AML-193 (cell line): ENCODE measurements at places on chromosomes 12 and 14.

DNA sequence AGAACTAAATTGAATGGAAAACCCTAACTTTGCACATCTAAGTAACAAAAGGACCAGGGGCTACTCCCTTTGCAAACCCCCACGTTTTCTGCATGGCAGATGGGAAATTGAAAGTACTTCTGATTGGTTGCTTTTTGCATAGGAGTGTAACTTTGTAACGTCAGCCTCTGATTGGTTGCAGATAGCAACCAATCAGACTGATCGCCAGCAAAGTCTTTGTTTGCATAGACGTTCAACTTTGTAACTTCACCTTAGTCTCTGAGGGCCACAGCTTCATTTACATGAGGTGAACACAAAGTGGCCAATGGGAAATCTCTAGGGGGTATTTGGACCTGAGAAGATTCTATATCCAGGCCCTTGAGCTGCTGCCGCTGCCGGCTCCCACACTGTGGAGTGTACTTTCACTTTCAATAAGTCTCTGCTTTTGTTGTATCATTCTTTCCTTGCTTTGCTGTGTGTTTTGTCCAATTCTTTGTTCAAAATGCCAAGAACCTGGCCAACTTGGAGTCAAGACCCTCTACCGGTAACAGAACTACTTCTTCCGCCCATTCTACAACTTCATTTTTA, 102.5 kb upstream of the PRICKLE1 start:
- no peak for DNase-seq

DNA sequence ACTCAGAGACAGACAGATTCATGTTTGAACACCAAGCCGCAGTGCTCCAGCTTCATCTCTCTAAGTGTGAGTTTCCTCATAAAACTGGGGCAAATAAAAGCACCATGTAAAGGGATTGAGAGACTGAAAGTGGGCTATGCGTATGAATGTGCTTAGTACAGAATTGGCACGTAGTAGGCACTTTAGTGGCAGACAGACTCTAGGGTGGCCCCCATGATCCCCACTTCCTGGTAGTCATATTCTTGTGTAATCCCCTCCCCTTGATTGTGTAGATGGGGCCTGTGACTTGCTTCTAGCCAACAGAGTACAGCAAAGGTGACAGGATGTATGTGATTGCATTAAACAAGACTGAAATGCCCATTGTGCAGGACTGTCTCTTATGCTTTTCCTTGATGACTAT, 43.0 kb downstream of the DAO start:
- no peak for DNase-seq

DNA sequence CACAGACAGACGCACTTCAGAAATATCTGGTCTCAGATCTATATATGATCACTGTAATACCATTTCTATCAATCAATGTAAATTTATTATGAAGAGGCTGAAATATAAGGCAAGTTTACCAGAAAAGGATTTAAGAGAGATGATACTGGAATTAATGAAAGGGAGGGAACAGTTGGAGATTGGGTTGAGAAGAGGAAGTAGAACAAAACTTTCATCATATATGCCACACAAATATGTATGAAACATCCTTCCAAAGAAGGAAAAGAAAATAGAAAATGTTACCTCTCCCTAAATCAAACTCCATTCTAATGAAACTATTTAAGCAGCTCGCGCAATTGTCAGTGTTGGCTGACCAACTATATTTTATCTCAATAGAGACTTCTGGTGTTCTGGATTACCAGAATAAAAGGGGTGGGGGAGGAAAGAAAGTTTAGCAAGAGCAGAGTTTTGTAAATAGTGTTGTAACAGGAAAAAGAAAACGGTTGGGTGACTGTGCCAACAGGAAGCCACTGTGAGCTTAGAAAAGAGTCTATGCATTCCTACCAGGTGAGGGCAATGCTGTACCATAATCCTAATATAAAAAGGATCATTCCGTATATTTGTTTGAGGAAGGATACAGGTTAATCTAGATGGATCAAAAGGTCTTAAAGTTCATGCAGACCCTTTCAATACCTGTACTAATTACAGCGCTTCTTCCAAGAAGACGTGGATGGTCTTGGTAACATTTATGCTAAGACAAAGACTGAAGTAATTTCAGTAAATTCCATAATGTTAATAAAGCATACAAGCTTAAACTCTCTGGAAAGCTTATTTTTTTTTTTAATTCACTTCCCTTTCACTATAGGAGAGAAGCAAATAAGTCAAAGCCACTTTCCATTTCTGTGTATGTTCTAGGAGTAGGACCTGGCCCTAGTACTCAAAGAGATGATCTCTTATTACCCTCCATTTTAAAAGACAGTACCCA, 14.5 kb upstream of the LLPH start:
- peak; percentile 93 for DNase-seq

GRCh38 chr12:56914724-56915123, 19.5 kb downstream of the SDR9C7 start:
- no peak for DNase-seq

DNA sequence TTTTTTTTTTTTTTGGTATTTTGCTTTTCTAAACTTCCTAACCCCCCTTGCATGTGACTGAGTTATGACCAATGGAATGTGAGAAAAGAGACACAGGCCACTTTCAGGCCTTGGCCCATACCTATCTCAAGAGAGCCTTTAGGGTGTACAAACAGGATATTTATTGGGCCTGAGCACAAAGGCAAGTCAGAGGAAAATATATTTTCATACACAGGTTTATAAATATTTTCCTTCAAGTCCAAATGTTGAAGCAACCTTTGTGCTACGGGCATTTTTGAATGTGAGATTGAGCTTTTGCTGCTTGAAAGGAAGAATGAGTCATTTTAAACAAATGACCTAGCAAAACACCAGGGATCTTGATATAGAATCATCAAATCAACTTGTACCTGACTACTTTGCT, 228.6 kb upstream of the E2F7 start:
- no peak for DNase-seq

- no peak for DNase-seq
These were observed 352.7 kb downstream of the SYT1 start for GRCh38 chr12:79217306-79217705.

- no peak for DNase-seq
These were observed 7.3 kb downstream of the ULK1 start for GRCh38 chr12:131901431-131902331.

- no peak for DNase-seq
These were observed 2.8 kb upstream of the SIX1 start for GRCh38 chr14:60651796-60652673.

DNA sequence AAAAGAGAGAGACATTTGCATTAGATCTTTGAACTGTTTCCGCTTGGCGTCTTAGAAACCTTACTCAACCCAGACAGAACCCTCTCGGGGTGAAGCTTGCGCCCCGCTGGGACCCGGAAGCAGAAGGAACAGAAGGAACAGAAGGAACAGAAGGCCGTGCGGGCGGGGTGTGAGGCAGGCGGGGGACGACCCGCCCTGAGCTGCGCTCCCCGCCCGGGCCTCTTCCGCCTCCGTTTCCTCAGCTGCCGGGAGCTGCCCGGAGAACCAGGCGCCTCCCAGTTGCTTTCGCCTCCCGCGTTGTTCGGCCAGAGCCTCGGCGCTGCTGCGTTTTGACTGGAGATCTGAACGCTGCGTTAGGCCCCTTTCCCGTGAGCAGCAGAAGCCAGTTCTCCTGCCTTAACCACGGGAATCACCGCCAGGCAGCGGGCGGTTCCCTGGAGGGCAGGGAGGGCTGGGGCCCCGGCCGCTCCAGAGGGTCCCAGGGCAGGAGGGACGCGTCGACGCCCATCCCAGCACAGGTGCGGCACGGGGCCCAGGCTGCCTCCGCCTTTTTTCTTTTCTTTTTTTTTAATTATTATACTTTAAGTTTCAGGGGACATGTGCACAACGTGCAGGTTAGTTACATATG, 19.3 kb upstream of the MMP17 start:
- DNase-seq = no peak

DNA sequence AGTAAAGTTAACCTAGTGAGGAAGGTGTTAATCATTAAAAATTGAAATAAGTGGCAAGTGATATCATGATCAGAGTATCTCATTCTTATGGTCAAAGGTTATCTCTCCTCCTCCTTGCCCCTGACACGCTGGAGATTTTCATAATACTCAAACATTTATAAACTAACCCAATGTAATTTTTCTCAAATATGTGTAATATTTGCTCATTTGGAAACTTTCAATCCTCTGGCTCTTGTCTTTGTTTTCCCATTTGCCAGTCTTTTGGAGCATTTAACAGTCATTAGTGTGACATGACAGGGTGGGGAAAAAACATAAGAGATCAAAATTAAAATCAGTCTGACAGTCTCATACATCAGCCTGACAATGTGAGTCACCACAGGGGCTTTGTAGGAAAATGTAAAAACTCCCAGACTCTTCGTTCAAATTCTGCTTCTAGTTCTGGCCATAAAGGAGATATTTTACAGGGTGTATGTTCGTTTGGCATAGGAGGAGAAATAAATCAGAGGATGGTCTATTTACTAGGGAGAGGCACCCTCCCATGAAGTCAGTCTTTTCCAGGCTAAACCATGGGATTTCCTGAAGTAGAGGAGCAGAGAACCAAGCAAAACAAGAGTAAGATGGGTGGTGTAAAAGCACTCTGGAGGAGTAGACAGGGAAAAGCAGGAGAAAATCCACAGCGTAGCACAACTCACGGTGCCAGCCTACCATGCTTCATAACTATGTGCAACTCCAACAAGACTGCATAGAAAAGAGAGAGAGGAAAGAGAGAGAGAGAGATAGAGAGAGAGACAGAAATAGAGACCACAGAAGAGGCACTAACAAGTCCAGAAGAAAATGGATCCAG, 369.2 kb upstream of the PDE3A start:
- no peak for DNase-seq

GRCh38 chr14:102786768-102787167, 9.5 kb downstream of the TRAF3 start:
- no peak for DNase-seq

GRCh38 chr12:118635276-118635675, 258.9 kb downstream of the SUDS3 start:
- DNase-seq = no peak

GRCh38 chr12:106492857-106493256, 89.9 kb upstream of the RFX4 start:
- no peak for DNase-seq

- no peak for DNase-seq
These were observed 49.1 kb downstream of the CCER1 start for GRCh38 chr12:90905691-90906370.

GRCh38 chr14:96658611-96659010, 138.6 kb upstream of the VRK1 start:
- no peak for DNase-seq

GRCh38 chr14:70654632-70655031, 12.9 kb downstream of the TTC9 start:
- DNase-seq = no peak

DNA sequence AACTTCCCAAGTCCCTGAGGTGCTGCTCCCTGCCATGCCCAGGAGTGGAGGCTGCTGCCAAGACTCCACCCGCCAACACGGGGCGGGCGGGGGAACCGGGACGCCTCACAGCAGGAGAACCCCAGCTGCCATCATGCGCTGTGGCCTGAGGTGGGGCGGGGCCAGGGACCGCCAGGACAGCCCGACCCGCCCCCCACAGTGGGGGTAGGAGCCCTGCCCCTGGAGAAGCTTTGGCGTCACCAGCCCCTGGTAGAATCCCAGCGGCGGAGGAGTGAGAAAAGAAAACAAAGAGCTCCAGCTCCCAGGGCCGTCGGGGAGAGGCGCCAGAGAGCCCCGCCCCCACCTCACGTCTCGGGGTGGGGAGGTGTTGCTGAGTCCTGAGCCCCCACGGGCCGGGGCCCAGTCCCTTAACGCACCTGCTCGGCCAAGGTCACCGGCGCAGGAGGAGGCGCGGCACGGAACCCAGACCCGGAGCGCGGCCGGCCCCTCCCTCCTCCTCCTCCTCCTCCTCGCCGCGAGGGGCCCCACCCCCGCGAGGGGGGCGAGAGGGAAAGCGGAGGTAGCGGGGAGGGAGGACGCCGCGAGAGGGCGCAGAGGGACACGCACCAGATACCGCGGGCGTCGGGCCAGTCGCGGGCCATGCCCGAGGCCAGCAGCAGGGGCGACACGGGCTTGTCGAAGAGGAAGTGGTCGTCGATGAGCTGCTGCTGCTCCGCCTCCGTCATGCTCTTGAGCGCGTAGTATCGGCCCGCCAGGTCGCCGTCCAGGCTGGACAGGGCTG, 1.8 kb downstream of the CKB start:
- peak; percentile 81 for DNase-seq

DNA sequence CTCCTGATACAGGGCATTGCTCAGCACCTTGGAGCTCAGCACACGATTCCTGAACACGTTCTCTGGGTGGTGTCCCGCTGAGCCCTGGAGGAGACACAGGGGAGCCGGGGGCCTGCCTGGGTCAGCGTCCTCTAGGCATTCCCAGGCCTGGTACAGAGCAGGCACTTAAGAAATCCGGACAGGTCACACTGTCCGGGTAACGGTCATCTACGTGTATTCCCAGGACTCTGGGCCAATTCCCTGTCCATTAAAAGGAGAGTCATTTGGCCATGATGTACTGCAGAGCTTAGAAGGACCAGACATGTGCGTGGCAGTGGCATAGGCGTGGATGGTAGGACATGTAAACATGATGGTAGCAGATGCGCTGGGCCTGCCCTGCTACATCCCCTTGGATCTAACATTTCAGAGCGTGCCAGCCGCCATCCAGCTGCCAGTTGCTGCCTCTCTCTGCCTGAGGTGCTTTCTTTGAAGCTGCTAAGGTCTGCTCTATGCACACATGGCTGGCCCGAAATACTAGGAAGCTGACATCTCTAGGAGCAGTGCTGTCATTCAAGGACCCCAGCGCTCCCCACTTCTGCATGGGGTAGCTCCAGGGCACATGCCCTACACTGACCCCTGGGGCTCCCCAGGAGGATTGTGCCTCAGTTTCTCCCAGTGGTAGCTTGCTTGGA, 273.1 kb upstream of the RTL1 start:
- DNase-seq = no peak

GRCh38 chr12:111569363-111570083, 29.6 kb downstream of the ATXN2 start:
- no peak for DNase-seq

GRCh38 chr14:71354142-71354541, 446.9 kb downstream of the PCNX1 start:
- DNase-seq = no peak

- DNase-seq = no peak
These were observed 69.7 kb upstream of the PLEKHG3 start for GRCh38 chr14:64634558-64634957.

- DNase-seq = no peak
These were observed 30.8 kb upstream of the HSPB8 start for GRCh38 chr12:119147847-119148448.

GRCh38 chr14:23045419-23046357, 3.7 kb downstream of the PSMB11 start:
- DNase-seq = no peak
